ENCODE measurements at places on chromosomes 2 and 18.

DNA sequence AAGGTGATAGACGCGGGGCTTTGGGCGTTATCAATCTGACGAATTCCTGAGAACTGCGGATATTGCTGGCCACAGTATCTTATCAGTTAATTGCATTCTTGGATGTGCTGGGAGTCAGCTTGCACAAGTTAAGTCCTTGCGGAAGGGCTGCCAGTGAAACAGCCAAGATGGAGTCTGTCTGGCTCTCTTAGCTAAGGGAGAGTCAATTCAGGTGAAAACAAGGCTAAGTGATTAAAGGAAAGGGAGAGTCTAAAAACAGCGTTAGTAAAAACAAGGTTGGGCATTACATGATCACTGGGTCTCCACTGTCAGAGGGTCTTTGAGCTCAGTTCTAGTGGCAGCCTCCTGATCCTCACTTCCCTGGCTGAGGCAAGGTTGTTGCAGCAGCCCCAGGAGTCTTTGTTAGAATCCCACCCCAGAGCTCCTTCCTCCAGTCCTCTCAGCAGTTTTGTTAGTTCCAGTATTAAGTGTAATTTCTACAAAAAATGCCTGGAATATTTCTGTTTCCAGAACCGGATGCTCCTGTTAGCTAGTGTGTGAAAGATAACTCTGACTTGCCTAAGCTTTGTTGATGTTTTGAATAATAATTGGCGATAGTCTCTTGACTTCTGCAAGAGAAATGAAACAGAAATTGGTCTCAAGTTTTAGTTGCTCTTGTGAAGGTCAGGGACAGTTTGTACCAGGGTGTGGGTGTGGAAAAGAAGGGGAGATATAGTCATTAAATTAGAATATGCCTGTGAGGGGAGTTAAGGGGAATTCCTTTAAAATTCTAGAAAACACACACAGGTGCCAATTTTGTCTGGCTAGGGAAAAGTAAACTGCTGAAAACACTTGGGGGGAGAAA is 10.6 kb downstream of the CFLAR start:
- no peak for DNase-seq

DNA sequence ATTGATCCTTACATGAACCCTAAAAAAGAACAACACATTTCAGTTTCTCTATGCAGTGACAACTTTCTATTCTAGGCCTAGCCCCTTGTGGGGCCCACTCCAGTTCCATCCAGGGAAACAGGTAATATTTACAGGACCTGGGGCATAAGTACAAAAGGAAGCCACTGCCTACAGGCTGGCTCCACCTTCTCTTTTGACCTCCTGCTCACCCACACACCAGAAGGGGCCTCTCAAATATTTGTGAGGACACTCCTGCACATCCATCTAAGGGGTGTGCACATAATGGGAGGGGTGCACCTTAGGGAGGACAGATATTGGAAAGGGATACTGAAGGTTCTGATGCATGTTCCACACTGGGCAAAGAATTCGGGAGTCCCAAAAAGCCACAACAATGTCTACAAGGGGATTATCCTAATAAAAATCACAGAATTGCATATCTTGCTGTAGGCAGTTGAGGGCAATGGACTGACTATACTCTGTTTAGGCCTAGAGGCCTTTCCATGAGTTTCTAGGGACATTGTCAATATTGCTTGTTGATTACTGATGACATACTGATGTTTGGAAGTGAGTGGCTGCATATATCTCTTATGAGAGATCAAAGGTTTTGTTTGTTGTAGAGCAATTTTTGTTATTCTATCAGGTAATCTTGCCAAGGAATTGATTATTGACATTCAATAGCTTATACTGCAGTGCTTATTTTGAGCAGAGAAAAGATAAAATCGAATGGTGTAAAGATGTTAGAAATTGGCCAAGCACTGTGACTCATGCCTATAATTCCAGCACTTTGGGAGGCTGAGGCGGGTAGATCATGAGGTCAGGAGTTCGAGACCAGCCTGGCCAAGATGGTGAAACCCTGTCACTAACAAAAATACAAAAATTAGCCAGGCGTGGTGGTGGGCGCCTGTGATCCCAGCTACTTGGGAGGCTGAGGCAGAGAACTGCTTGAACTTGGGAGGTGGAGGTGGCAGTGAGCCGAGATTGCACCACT is 23.8 kb upstream of the HNRNPA3 start:
- DNase-seq, result no peak

DNA sequence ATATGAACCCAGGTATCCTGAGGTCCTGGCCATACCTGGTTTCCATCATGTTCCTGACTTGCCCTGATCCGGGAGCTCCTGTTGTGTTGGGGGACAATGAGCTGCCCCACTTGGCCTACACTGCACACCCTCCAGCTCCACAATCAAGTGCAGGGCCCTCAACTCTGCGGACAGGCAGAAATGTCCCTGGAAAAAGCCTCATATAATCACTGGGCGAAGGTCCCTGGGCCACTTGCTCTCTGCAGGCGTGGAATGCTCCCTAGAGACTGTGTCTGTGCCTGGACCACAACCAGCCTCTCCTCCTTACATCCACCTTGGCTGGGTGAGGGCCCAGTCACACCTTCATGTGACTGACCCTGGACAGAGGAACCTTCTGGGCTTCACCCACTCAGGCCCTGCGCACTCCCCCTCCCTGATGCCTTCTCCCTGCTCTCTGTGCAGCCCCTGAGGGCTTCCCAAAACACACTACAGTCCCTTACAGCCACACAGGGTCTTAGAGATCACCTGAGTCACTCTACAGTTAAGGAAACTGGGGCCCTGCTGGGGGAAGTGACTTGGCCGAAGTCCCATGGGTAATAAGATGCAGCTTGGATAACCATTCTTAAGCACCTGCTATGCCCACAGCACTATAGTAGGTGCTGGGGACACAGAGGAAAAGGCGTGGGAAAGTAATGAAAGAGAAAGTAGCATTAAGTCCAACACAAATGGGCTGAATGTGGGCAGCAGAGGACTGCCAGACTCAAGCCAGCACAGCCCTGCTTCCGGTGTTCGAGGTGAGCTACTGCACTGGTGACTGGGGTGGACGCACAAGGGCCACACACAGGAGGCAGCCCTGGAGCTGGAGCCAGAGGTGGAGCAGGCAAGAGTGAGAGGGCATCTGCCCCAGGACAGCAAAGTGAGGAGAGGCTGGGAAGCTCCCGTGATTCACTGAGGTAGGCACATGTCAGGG is 9.8 kb downstream of the BOLA3 start:
- DNase-seq, result no peak

GRCh38 chr2:99389371-99389770 is 52.2 kb downstream of the EIF5B start:
- DNase-seq, result no peak

DNA sequence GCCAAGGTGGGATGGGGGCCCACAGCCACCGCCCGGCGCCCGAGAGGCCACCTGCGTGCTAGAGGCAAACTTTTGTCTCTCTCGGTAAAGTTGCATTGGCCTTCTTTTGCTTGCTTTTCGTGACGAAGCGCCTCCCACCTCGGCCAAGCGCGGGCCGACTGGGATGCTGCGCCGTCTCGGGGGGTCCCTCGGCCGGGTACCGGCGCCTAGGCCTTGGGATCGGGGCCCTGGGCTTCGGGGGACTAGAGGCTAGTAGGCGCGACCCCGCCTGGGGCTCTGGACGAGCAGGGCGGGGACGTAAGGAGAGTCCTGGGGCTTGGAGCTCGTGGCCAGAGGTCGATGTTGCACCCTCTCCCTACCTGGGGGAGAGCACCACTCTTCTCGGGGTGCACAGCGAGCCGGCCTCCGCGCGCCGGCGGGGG is 545 bp downstream of the GLI2 start:
- no peak for DNase-seq

DNA sequence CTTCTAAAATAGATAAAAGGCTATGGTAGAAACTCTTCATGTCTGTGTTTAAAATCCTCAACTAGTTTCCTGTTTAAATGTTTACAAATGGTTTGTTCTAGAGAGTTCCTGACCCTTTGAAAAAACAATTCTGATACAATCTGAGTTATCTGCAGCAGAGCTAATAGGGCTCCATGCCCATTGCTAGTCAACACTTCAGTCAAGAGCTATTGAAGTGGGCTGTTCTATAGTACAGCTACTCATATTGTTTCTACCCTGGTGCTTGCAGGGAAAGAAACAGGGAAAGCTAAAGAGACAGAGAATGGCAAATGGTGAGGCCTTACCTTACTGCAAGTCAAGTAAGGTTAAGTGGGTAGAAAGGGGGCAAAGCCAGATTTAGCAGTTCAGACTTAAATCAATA is 112.3 kb upstream of the CAVIN2 start:
- no peak for DNase-seq

GRCh38 chr2:190507135-190507534 is 27.4 kb downstream of the NEMP2 start:
- DNase-seq, result no peak

DNA sequence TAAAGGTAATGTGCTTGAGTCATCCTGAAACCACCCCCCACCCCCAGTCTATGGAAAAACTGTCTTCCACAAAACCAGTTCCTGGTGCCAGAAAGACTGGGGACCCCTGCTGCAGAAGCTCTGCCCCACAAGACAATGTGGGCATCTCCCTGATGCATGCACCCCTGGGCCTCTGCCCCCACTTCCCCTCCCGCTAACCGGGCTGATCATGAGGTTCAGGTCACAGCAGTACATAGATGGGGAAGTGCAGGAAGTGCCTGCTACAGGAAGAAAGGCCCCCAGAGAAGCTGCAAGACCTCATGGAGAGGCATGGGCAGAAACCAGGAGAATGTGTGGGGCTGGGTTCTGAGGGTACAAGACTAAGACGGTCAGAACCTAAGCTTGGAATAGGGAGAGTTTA is 243.4 kb upstream of the ID2 start:
- DNase-seq, result no peak

GRCh38 chr2:222203041-222203440 is 95.8 kb downstream of the PAX3 start:
- no peak for DNase-seq

- no peak for DNase-seq
Measured at GRCh38 chr2:181781078-181781786, 100.9 kb upstream of the NEUROD1 start.

DNA sequence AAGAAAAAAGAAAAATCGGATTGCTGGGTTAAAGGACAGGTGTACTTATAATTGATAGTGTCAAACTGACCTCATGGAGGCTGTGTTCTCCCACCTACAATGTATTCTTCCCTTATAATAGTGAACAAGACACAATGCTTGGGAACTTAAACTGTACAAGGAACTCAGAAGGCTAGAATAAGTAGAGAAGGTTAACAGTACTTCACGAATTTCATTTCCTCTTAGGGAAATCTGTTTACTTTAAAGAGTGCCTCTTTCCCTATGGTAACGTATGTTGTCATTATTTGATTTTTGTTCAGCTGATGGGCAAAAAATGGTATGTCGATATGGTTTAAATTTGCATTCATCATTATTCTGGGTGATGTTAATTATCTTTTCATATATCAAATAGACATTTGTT is 9.2 kb upstream of the HK2 start:
- DNase-seq, result no peak

Data from activated CD4-positive, alpha-beta T cell treated with anti-CD3 and anti-CD28 coated beads for 24 hours (primary cell).